ENCODE measurements at places on chromosomes 16 and 17.

GRCh38 chr16:51057969-51058337 lies 93.1 kb downstream of the SALL1 start:
- DNase-seq: no peak

DNA sequence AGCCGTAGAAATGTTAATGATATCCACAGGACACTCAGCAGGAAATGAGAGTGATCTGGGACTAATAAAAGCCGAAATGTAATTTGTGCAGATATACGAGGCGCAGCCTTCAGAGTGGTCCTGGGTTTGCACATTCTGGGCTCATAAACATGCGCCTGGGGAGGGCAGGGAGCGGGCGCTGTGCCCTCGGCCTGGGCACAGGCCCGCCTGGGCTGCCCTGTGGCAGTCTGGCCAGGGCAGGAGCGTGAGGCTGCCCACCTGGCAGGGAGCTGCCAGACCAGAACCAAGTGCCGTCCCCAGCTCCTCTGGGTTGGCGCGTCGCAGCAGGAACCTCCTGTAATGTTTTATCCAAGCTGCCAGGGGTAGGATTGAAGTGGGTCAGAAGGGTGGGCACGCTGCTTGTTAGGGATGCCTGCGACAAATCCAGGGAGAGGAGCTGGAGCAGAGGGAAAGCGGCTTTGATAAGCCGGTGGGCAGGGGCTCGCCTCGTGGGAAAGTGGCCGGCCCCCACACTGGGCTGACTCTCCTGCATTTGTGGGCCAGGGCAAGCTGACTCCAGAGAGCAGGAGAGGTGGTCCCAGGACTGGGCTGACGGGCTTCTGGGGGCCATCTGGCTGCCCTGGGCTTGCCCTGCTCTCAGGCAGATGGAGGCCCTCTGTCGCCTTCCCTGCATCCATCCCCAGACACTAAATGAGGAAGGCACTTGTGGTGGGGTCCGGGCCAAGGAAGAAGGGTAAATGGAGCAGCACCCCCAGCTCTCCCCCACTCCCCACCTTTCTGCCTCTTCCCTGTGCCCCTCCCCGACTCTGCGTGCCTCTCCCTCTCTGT lies 45.9 kb downstream of the SREBF1 start:
- no peak for DNase-seq

DNA sequence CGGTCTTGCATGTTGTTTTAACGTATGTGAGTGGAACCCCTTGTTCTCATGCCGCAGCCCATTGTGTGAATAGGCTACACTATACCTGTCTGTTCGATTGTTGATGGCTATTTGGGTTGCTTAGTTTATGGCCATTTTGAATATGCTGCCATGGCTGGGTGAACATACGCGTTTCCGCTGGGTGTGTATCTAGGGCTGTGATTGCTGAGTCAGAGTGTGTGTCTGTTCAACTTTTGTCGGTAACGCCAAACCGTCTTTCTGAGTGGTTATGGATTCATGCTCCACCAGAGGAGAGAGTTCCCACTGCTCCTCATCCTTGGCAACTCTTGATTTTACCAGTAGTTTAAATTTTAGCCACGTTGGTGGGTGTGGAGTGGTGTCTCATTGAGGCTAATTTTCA lies 77.0 kb downstream of the METRNL start:
- DNase-seq: no peak

- no peak for DNase-seq
Observed at GRCh38 chr16:21302898-21303528, 24.9 kb upstream of the CRYM start.

DNA sequence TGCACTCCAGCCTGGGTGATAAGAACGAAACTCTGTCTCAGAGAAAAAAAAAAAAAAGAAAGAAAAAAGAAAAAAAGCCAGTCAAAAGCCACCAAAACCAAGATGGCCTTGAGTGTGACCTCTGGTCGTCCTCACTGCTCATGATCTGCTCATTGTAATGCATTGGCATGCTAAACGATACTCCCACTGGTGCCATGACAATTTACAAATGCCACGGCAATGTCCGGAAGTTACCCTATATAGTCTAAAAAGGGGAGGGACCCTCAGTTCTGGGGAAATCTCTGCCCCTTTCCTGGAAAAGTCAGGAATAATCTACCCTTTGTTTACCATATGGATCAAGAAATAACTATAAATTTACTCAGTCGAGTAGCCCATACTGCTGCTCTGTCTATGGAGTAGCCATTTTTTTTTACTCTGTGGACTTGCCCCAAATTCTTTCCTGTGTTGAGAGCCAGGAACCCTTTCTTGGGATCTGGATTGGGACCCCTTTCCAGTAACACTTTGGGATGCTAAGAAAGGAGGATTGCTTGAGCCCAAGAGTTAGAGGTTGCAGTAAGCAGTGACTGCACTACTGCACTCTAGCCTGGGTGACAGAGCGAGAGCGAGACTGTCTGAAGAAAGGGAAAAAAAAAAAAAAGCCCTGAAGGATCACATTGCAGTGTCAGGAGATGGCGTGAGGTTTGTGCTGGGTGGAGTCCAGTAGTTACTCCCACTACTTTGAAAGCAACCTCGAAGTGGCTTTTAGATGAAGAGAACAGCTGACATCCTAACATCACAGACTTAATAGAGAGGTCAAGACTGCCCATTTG lies 3.7 kb upstream of the TMEM231 start:
- DNase-seq: peak; percentile 36

DNA sequence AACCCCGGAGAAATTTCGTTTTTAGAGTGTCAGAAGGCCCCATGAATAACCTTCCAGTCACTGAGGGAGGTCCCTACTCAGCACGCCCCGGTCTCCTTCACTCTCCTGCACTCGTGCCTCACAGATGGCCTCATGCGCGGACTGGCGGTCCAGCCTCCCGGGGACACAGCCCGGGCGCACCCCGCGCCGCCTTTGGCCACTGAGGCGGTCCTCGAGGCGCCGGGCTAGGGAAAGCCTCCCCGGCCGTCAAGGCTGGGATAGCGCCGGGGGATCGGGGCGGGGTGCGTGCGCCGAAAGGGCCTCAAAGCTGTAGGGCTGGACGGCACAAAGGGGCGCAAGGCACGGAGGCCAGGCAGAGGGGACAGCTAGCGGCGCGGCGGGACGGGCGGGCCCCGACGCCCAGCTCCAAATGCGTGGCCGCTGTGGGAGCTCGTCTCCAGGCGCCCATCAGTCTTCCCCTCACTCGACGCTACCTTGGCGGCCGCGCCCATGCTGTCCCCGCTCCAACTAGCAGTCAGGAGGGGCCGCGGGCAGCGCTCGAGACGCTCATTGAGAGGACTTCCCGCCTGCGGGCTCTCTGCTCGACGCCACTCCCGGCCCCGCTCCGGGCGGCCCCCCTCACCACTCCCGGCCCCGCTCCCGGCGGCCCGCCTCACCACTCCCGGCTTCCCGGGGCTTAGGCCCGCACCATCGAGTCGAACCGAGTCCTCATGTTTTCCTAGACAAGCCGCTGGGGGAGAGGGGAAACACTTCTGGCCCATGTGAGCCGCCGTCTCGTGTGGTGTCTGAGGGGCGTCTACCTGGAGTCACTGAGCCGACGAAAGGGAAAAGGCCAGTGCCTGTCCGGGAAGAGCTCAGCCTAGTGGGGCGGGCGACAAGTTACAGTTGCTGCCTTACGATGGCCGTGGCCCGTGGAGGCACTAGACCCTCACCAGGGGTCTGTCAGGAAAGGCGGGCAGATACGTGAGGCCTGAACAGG lies at the start of gene USP6:
USP6 (plus strand) TSS at position 360 of the 979 bp plus-strand sequence. CDS start 14,336 bp downstream, outside the sequence.
- DNase-seq: no peak

GRCh38 chr17:55190748-55191147 lies 74.0 kb upstream of the HLF start:
- DNase-seq: no peak

DNA sequence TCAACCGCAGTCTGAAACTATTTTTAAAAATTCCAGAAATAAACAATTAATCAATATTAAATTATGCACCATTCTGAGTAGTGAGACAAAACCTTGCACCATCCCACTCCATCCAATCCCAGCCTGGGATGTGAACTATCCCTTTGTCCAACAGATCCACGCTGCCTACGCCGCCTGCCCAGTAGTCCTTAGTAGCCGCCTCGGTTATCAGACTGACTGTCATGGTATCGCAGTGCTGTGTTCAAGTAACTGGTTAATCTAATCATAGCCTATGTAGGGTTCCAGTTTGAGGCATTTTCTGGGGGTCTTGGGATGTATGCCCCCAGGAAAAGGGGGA lies 437.7 kb downstream of the HS3ST3B1 start:
- DNase-seq: no peak

- DNase-seq: no peak
Observed at GRCh38 chr16:56261656-56262055, 70.4 kb downstream of the GNAO1 start.

- DNase-seq: no peak
Observed at GRCh38 chr17:32486701-32487472, at the start of gene CDK5R1. Gene CDK5R1, plus strand, starts transcription at chr17:32486993. Its CDS starts 628 bp downstream, at chr17:32487621.

DNA sequence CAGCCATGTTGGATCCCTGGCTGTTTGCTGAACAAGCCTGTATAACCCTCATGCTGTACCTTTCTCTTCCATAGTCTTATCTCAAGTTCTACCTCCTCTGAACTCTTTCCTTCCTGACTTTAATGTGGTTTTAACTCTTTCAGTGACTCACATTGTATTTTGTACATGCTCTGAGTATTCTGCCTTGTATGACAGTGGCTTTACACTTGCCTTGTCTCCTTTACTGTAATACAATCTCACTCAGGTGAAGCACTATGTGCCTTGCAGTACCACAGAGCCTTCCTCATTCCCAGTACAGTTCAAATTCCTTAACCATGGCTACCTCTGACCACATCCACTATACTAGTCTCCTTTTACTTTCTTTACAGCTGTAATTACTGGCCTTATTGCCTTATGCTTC lies 14.1 kb downstream of the PSMD11 start:
- DNase-seq: no peak

GRCh38 chr17:74145756-74146155 lies 57.7 kb upstream of the RPL38 start:
- no peak for DNase-seq

GRCh38 chr17:288802-289356 lies 63.7 kb downstream of the RPH3AL start:
- no peak for DNase-seq

DNA sequence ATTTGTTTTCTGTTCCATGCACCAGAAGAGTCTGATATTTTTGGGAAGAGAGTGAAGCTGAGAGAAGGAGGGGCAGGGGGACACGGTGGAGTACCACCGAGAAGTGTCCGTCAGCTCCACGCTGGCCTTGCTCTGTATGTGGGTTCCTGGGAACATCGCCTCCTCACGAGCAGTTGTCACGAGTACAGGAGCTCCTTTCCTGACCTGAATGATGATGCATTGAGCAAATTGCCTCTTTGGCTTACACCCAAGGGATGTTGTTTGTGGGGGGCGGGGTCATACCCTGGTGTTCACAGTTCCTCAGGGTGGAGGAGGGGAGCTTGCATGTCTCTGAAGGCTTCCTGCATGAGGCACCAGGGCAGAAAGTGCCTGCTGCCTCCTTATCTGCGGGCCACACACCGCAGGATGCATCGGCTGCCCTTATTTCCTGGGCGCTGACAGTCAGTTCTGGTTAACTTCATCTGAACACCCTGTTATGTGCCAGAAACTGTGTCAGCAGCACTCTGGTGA lies 36.2 kb downstream of the RGS9 start:
- DNase-seq: no peak

GRCh38 chr17:30796016-30796415 lies 28.5 kb downstream of the CRLF3 start:
- no peak for DNase-seq

- DNase-seq: no peak
Observed at GRCh38 chr17:34721326-34721725, 141.9 kb downstream of the TMEM132E start.

GRCh38 chr17:51425773-51426172 lies 165.4 kb downstream of the UTP18 start:
- DNase-seq: no peak

DNA sequence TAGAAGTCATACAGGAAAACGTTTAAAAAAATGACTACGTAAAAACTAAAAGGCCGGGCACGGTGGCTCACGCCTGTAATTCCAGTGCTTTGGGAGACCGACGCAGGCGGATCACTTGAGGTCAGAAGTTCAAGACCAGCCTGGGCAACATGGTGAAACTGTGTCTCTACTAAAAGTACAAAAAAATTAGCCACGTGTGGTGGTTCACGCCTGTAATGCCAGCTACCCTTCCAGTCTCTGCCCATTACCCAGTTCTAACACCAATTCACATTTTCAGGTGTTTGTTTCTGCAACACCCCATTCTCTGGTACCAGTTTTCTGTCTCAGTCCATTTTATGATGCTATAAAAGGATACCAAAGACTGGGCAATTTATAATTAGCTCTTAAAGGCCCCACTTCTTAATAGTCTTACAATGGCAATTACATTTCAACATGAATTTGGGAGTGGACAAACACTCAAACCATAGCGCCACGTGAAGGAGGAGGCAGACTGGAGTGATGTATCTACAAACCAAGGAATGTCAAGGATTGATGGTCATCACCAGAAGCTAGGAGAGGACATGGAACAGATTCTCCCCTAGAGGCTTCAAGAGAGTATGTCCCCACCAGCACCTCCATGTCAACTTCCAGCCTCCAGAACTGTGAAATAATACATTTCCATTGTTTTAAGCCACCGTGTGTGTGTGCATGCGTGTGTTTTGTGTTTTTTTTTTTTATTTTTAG lies 791 bp upstream of the C17orf75 start:
- no peak for DNase-seq

- DNase-seq: no peak
Observed at GRCh38 chr16:14502932-14503741, 126.9 kb downstream of the PARN start.

GRCh38 chr17:30323895-30324319 lies 9.9 kb downstream of the TMIGD1 start:
- no peak for DNase-seq

GRCh38 chr17:51374209-51374608 lies 113.9 kb downstream of the UTP18 start:
- DNase-seq: no peak

DNA sequence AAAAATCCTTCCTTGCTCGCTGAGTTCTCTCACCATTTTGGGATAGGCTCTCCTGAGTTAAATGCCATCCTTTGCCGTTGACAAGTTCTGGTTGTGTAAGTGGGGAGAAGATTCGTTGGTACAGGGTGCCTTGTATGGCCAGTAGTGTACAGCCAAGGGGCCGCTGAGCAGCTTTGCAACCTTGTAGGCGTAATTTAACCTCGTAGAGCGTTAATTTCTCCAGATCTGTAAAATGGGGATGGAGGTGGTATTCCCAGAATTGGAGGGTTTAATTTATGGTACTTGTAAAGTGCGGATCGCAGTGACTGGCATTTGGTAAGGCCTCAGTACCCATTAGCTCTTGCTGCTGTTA lies 1.4 kb downstream of the ARSG start:
- no peak for DNase-seq

DNA sequence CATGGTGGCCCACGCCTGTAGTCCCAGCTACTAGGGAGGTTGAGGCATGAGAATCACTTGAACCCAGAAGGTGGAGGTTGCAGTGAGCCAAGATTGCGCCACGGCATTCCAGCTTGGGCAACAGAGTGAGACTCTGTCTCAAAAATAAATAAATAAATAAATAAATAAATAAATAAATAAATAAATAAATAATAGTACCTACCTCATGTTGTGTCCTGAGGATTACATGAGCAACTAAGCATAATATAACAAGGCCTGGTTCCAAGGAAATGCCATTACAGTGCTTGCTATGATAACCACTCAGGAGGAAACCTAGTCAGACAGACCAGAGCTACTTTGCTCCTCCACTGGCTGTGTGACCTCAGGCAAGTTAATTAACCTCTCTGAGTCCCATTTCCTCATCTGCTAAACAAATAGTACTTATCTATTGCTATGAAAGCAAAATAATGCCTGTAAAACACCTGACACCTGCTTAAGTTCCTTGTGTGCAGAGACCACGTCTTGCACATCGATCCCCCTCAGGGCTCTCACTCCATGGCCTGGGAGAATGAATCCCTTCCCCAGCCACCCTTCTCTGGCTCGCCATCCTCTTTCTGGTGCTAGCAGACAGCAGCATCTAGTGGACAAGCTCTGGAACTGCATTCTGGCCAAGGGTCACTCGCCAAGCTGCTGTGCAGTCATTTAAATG lies 7.5 kb downstream of the EPOP start:
- DNase-seq: no peak

All from HS-27A (cell line).